Activated CD4-positive, alpha-beta T cell treated with anti-CD3 and anti-CD28 coated beads, Interleukin-2, amount 50 U/mL, for 4 hours (primary cell): ENCODE measurements at places on chromosomes 3 and 15.
A peak's percentile ranks its signal among the peaks of the same experiment; 100 is the strongest.

DNA sequence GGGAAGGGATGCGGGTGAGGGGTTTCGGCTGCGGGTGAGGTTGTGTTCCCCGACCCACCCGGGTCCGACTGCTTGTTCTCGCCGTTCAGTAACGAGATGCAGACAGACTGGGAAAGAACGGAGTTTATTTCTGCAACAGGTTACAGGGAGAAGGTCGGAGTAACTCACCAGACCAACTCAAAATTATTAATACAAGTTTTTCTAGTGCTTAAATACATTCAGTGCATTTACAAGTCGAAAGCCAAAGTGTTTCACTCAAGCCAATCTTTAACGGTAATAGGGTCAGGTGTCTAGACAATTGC, 492 bp upstream of the HIGD1A start:
- DNase-seq = no peak

DNA sequence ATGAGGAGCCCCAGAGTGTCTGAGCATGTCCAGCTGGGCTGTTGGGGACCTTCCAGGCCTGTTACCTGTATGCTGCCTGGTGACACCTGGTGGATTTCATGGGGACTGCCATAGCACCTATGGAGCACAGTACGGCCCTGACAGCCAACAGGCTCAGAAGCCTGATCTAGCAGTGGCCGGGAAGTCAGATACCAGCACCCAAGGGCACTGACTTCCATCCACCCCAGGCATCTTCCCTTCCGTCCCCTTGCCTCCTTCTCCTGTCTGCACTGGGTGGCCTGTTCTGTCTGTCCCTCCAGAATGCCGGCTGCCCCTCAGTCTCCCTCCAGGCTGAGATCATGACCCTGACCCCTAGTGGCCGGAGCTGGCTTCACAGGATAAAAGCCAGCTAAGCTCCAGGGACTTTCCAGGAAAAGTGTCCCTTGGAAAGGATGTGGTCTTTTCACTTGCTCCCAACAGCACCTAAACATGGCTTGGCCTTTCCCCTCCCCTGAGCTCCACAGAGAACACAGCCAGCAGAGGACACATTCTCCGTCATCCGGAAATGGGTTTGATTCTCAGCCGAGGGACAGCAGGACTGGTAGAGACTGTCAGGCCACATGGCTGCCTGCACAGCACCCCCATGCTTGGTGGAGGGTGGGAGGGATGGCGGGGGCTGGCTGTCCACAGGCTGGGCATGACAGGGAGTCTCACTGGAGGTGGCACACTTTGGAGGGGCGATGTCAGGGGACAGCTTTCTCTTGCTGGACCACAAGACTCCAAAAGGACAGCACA, 9.5 kb downstream of the RPS17 start:
- DNase-seq = peak; percentile 65

DNA sequence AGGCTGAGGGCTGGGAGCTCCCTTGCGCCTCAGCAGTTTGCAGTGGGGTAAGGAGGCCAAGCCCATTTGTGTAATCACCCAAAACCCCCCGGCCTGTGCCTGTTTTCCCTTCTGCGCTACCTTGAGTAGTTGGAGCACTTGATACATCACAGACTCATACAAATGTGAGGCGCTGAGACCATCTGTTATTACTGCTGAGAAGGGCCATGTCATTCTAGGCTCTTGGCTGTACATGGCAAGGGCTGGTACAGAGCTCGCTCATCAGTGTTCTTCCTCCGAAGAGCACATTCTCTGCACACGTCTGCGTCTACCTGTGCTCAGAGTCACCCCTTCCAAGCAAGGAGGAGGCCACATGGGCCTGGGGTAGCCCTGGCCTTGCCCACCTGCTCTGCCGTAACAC, 9.3 kb downstream of the PLA2G4B start:
- DNase-seq = no peak

DNA sequence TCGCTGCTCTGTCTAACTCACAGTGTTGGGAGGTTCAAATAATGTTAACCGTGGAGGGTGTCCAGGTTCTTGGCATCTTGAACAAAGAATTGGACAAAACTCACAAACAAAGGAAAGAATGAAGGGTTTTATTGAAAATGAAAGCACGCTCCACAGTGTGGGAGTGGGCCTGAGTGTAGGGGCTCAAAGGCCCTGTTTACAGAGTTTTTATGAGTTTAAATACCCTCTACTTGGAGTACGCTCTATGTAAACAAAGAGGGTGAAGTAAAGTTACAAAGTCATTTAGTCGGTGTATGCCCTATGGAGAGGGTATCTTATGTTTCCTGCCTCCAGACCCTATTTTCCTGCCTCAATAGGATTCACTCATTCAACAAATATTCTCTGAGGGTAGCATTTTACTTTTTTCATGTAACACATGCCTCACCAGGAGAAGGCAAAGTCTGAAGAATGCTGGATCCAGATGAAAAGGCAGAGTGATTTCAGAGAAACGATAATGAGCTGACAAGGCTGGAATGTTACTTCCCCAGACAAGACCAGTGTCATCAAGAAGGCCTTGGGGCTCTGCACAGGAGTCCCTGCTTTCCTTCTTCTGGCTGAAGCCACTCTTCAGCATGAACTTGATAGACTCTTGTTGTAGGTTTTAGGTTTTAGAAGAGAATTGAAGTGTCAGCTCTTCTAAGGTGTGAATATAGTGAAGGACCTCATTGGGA, 163.6 kb downstream of the FAM43A start:
- no peak for DNase-seq

GRCh38 chr15:87826119-87826747, 430.3 kb downstream of the NTRK3 start:
- DNase-seq = no peak

- DNase-seq = no peak
Measured at GRCh38 chr15:33565094-33565493, 254.3 kb downstream of the RYR3 start.

GRCh38 chr15:73323374-73323955, 45.3 kb downstream of the HCN4 start:
- DNase-seq = no peak

DNA sequence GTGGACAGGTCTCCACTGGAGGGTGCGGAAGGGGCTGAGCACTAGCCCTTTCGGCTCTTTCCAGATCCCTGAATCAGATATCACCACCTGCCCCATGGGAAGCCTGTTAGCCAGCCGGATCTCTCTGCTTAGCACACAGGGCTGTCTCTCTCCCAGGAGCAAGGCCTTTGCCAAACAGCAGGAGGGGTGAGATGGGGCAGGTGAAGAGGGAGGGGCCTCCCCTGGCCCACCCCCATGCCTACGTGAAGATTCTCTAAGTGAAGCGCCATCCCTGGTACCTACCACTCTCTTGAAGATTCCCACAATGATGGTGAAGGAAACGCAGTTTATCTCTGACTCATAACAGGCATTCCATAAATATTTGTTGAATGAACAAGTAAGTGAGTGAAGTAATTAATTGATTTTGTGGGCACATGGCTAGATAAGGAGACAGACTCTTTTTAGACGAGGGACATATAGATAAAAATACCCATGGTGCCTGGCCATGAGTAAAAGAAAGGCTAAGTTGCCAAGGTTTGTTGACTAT, 19.6 kb upstream of the HCN4 start:
- no peak for DNase-seq

GRCh38 chr3:7506606-7507180, 645.8 kb downstream of the GRM7 start:
- no peak for DNase-seq

DNA sequence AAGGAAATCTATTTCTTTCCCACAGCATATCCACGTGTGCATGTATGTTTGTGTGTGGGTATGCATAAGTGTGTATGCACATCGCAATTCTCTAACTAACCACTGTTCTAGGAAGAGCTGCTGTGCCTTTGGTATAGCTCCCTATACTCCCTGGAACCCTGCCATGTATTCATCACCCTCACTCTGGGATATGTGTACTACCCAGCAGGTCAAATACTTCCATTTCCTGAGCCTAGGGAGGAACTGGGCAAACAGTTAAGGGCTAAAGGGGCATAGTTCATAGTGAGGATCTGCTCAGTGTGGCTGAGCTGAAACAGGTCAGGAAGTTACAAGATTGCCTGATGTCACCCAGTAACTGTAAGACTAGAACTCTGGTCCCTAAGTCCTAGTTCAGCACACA, 260.4 kb downstream of the RPLP1 start:
- DNase-seq = no peak

- DNase-seq = no peak
Measured at GRCh38 chr3:9141928-9142289, 107.5 kb downstream of the SRGAP3 start.

DNA sequence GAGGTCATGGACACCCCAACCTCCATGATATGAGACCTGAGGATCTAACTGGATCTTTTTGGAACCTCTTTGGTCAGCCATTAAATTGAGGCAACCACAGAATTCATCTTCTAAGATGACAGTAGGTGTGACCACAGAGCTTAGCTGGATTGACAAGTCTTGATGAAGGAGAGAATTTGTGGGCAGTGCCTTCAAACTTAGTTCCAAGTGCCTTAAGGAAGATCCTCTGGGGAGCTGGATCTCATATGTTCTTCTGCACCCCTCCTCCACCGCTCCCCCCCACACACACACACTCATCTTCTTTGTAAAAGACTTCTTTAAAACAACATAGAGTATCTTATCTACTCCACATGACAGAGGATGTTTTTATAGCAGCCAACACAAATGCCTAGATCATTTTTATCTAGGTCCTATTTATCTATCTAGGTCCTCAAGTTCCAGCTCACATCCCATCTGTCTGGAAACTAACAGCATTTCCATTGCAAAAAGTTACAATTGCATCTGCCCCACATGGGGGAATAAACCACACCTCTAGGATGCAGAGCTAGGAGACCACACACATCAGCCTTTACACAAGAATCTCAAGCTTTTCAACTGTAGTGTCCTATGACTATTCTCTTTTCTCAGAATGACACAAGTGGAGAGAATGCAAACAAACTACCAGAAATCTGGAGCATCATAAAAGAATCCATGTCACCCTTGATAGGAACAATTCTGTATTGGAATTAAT, 37.4 kb downstream of the WWTR1 start:
- no peak for DNase-seq
